ENCODE measurements at places on chromosomes 5 and 9. TPM values are rescaled to one million over a fixed set of nuclear protein-coding genes. Genes with fewer than 3 reads are reported as not detected.

DRD1 gene
- total RNA-seq: 1.4 TPM

RLN2 gene
- not detected for total RNA-seq

CDX1 gene
- not detected for total RNA-seq

CACNA1B gene
- total RNA-seq: 0.03 TPM

CDC20B gene
- 0.16 TPM for total RNA-seq

BTNL3 gene
- total RNA-seq: not detected

LHX6 gene
- total RNA-seq: 0.24 TPM

CLPTM1L gene
- 161 TPM for total RNA-seq
